ENCODE measurements at places on chromosomes 12 and 14.

DNA sequence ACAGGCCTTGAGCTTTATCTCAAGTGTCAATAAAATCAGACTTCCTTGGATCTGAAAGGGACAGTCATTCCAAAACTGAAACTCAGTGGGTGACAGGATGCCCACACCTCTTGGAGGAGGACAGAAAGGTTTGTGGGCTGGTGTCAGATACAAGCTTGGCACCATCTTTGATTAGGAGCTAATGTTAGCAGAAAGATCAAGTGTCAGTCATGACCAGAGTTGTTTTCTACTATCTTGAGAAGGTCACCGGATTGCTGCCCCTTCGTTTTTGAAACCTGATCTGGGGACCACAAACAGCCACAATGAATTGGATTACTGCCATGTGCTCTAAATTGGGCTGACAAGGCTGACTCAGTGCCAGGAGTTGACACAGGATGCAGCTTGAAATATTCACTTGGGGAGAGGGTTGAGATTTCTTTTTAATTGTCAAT is 88.3 kb downstream of the OTOGL start:
- peak; percentile 84 for DNase-seq

- DNase-seq = no peak
Measured at GRCh38 chr14:89544636-89545301, 127.7 kb upstream of the FOXN3 start.

DNA sequence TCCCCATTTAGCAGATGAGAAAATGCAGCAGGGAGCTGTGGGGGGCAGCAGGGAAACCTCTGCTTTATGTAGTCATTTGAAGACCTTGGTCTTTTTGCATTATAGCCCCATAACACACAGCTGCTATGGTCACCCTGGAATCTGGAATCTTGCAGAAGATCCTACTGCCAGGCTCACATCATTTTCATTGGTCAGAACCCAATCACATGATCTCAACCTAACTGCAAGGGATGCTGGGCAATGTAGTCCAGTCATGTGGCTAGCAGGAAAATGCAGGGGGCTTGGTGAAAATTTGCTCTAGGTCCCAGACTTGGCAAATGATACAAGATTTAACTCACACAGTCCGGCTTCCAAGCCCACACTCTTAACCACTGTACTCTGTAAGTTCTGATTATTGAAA is 1028.7 kb downstream of the AACS start:
- no peak for DNase-seq

DNA sequence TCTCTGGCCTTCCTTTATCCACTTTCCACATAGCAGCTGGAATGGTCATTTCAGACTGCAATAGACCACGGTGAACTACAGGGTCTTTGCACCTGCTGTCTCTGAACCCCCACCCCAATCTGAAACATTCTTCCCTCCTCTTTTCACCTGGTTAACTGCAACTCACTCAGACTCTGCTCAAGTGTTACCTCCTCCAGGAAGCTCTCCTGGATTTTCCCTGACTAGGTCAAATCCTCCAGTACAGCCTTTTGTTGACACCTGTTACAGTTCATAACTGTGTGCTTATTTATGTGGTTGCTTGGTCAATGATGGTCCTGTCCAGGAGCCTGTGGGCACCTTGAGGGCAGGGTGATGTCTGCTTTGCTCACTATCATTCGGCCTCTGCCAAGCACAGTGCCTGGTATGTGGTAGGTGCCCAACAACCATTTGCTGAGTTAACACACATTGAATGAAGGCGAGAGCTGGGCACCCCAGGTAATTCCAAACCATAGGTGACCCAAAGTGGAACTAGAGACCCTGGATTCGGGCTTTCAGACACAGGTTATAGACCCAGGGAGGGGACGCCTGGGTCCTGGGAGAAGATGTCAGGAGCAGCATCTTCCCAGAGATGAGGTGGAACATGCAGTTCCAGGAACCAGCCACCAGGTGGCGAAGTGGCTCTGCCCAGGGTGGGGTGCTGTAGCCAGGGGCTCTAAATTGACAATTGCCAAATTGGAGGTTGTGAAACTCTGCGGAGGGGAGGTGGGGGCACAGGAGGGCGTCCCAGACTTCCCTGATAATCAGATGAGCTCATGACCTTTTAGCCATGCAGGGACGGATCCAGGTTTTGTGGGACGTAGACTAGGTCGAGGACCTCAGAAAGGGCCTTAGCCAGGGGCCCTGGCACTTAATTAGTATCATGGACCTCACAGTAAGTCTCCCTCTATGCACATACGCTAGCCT is 28.1 kb downstream of the TRPV4 start:
- DNase-seq = peak; percentile 50

GRCh38 chr12:44628180-44628579 is 247.9 kb downstream of the NELL2 start:
- DNase-seq = no peak

GRCh38 chr14:36256126-36256801 is 64.2 kb downstream of the MBIP start:
- DNase-seq = no peak

DNA sequence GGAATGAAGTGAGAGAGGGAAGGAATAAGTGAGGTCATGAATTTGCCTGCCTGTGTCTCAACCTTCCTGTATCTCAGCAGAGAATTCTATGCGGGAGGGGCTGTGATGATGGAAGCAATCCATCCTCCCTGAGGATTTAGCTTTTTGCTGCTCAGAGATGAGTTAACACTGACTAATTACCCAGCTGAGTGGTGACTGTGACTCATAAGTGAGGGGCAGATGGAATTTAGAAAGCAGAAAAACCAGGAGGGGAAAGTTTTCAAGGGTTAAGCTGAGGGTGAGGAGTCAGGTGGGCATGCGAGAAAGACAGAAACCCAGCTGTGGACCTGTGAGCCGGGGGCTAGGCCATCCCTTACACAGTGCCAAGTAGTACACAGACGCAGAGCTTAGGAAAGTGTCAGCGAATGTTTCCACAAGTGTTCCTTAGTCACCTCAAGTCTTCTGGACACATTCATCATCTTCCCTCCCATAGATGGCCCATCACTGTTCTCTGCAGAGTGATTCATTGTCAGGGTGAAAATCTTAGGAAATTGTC is 277.9 kb downstream of the IPO8 start:
- DNase-seq = no peak

- DNase-seq = peak; percentile 68
Measured at GRCh38 chr14:55107766-55108554, 21.1 kb upstream of the LGALS3 start.

DNA sequence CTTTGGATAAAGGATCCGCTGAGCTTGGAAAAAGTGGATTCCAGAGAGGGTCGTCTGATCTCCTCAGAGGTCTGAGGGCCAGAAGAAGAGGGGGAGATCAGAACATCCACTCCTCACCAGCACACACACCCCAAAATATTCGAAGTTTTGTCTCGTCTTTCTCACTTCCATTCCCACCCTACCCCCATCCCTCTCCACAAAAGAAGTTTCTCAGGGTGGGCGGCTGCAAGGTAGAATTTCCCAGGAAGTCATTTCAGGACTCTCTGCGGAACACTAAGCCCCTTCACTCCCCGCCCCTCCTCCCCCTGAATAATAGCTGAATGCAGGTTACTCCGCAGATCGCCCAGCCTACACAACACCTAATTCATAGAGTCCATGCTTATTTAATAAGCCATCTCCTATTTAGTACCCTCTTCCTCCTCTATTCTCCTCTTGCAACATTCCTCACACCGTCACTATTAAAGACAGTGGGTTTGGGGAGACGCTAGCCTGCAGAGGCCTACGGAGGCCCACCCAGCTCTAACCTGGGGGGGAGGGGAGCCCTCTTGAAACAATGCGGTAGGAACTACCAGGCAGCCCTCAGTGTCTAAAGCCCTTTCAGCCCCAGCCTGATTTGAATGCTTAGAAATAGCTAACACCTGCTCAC is 649 bp upstream of the SALL2 start:
- no peak for DNase-seq

GRCh38 chr12:83128540-83128939 is 441.8 kb downstream of the TMTC2 start:
- no peak for DNase-seq

- peak; percentile 88 for DNase-seq
Measured at GRCh38 chr12:105235732-105236476, at the start of gene APPL2. APPL2 (minus strand) TSS chr12:105236174; CDS start chr12:105236012, 162 bp downstream.

GRCh38 chr12:9856151-9856550 is 13.0 kb downstream of the CLEC2B start:
- no peak for DNase-seq

DNA sequence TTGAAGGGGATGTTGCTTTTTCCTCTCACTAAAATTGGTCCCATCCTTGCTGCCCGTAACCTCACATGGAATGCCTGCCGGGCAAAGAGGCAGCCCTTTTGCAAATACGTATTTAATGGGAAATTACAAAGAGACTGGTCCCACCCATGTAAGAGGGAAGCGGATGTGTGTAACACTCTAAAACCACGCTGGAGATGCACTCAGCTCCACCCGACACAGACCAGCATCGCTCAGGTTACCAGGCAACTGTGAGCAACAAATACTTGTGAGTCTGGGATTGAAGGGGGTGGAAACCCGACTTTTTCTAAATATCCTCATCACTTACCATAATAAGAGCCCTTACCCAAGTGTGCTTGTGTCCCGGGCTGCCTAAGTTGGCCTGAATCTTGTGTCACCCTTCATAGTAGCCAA is 47.7 kb downstream of the ELK3 start:
- peak; percentile 48 for DNase-seq

- DNase-seq = peak; percentile 9
Measured at GRCh38 chr14:85856430-85856829, 326.5 kb downstream of the FLRT2 start.

DNA sequence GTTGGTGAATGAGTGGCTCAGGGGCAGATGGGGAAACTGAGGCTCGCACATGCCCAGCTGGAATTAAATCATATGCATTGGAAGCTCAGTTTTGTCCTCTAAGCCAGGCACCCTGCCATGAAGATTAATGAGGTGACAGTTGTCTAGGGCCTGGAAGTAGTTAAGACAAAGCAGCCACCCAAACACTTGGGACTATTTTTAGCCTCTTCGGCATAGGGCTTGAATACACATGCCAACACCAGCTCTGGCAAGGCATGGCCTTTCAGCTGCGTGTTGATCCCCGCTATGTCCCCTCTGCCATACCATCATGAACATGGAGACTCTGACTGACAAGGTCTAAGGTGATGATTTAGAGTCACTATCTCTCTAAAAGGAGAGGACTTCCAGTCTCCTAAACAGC is 250.2 kb downstream of the KSR2 start:
- DNase-seq = no peak

DNA sequence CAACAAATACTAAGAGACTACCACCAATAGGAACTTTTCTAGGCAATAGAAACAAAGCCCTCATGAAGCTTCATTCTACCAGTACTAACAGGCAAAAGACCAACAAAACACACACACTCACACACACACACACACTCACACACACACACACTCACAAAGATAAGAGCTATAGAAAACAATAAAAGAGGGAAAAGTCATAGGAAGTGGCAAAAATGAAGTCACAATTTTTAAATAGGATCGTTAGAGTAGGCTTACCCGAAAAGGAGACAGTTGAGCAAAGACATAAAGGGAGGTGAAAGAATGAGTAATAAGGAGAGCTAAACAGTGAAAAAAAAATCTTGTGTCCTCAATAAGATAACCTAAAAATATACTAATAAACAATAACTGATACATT is 66.5 kb downstream of the C2CD5 start:
- no peak for DNase-seq

DNA sequence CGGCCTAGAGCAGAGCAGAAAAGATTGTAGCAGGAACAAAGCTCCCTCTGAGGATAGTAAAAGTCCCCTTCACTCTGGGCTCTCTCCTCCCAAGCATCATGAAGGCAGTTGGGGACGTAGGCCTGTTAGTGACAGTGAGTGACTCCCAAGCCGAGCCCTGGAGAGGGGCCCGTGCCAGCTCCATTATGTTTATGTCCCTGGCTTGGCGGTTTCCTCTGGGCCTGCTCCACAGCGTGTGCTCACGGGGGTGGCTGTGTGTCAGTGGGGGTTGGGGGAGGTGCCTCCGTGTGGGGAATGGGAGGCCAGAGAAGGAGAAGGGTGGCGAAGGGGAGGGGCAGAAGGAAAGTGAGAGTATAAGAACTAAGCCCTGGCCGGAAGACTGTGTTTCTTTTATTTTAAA is 170.0 kb upstream of the VASH1 start:
- DNase-seq = no peak

- no peak for DNase-seq
Measured at GRCh38 chr12:113248842-113249435, 27.7 kb downstream of the TPCN1 start.

- no peak for DNase-seq
Measured at GRCh38 chr14:22896760-22897159, 13.7 kb downstream of the REM2 start.

GRCh38 chr14:76644855-76645518 is 116.3 kb upstream of the VASH1 start:
- peak; percentile 24 for DNase-seq

GRCh38 chr14:32009976-32010581 is 67.0 kb upstream of the ARHGAP5 start:
- DNase-seq = no peak

DNA sequence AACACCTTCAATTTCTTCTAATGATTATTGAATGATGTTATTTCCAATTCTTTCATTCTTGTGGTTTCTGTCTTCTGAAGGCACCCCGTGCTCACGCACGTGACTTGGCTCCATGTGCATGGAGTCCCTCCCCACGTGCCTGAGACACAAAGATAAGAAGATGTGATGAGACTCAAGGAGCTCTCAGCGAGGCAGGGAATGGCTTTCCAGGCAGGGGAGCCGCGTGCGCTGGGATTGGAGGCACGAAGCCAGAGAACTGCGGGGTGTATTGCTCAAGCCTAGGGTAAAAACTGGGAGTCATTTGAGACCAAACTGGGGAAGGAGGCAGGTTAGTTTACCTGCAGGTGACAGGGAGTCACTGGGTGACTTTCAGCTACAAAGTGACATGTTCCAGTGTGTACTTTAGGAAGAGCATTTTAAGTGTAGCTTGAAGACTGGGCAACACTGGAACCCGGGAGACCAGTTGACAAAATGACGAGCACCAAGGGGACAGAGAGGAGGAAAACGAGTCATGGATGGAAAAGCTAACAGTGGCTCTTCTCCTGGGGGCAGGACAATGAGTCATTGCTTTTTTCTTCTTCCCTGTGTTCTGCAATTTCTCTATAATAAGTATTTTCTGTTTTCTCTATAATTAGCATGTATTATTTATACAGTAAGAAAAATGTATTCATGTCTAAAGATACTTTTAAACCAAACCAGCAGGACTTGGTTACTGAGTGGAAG is 311.7 kb upstream of the FKBP4 start:
- no peak for DNase-seq

DNA sequence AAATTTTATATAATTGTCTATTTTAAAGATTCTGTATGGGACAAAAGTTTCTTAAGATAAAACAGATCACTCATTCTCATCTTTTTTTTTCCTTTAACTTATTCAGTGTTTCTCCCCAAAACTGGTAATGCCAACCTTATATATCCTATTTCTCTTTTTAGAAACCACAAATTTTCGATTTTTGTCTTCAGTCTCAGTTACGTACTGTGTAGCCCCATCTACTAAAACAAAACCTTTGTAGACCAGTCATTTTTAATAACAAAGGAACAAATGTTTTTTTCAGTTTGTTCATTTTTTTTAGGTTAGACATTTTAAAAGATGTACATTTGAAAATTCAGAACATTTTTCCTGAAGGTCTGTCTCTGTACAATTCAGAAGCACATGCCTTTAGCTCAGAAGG is 18.2 kb downstream of the PNMA1 start:
- DNase-seq = no peak

- no peak for DNase-seq
Measured at GRCh38 chr12:91009319-91009950, 4.7 kb upstream of the EPYC start.
